ENCODE measurements at places on chromosomes 7 and 10.

- DNase-seq = no peak
Measured at GRCh38 chr7:83824214-83824613, 175.3 kb upstream of the SEMA3E start.

- no peak for DNase-seq
Measured at GRCh38 chr7:149334219-149334618, 72.2 kb downstream of the ZNF783 start.

DNA sequence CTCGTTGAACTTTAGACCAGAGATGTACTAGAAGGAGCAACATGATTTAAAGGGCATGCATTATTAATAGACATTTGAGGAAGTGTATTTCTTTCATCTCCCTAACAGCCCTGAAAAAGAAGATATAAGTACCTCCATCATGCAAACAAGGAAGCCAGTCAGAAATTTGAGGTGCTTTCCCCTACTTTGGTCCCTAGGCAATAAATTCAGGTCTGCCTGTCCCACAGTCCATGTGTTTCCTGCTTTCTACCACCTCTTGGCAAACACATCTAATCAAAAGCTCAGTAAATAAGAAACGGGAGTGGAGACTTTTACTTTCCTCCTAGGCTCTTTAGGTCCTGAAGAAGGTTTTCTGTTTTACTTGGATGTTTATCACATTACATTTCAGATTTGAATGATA, 5.2 kb upstream of the SEMA3C start:
- DNase-seq = no peak

GRCh38 chr7:76074306-76074971, 26.5 kb downstream of the MDH2 start:
- DNase-seq = no peak

GRCh38 chr10:13969118-13969791, 361.5 kb downstream of the FRMD4A start:
- DNase-seq = no peak

DNA sequence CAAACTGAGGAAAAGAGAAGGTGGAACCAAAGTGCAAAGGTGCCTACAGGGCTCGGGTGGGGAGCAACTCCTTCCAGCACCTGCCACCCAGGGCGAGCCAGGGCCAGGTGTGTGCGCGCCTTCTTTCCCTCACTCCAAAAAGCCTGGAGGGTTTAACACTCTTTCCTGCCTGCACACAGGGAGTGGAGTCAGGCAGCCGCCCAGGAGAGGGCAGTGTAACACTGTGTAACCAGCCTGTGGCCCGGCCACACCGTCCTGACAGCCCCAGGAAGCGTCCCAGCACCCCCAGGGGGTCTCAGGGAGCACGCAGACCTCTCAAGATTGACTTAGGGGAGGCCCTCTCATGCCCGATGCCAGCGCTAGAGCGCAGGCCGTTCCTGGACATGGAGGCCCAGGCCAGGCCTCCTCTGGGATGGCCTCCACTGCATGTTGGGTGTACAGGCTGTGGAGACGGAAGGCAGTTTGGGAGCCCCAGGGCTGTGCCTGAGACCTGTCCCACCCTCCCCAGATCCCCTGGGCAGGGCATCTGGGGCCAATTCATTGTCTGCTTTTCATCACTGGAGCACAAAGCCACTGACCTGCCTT, 13.4 kb downstream of the BRI3 start:
- no peak for DNase-seq

GRCh38 chr7:43585562-43585961, 2.7 kb downstream of the STK17A start:
- no peak for DNase-seq

- DNase-seq = no peak
Measured at GRCh38 chr7:143938379-143939243, 3.6 kb downstream of the OR2F2 start.

GRCh38 chr10:77837925-77838595, 88.5 kb downstream of the DLG5 start:
- DNase-seq = no peak

DNA sequence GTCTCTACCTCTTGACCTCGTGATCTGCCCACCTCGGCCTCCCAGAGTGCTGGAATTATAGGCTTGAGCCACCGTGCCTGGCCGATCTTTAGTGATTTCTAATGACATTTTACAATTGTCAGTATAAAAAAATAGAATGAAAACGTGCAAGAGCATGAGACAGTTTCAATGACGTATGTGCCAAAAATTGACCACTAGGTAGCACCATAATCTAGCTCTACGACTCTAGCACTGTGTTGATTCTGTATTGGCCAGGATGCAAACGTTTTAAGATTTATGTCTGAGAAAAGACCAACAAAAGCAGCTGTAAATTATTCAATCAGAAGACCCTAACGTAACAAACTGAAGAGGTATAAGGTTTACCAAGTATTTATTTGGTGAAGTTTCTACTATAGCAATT, 25.4 kb upstream of the EXOC6 start:
- DNase-seq = no peak

- no peak for DNase-seq
Measured at GRCh38 chr10:22932626-22933370, 4.9 kb downstream of the ARMC3 start.

DNA sequence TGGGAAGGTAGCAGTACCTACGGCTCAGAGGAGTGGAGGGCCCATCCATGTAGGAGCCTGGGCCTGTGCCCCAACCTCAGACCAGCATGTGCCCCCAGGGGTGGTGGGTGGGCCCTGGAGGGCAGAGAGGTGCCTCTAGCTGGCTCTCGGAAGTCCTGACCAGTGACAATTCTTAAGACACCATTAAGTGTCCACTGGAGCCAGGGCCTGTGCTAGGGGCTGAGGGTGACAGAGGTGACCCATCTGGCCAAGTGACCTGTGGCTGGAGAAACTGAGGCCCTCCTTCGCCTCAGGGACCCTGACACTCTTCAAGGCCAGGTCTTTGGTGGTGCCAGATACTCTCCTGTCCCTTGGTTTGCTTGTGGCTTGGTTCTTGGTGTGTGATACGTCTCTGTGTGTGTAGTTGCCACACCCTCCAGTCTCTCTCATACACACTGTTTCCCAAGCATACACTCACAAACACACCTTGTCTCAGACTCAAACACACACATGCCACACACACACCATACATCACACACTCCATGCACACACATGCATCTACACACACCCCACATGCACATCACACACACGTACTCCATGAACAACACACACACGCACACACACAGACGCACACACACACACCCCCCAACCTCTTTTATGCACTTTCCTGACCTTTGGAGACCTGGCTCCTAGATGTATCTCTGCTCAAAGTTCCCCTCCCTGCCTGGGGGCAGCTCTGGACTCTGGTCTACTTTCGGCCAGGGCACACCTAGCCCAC, 897 bp upstream of the RAMP3 start:
- DNase-seq = no peak

DNA sequence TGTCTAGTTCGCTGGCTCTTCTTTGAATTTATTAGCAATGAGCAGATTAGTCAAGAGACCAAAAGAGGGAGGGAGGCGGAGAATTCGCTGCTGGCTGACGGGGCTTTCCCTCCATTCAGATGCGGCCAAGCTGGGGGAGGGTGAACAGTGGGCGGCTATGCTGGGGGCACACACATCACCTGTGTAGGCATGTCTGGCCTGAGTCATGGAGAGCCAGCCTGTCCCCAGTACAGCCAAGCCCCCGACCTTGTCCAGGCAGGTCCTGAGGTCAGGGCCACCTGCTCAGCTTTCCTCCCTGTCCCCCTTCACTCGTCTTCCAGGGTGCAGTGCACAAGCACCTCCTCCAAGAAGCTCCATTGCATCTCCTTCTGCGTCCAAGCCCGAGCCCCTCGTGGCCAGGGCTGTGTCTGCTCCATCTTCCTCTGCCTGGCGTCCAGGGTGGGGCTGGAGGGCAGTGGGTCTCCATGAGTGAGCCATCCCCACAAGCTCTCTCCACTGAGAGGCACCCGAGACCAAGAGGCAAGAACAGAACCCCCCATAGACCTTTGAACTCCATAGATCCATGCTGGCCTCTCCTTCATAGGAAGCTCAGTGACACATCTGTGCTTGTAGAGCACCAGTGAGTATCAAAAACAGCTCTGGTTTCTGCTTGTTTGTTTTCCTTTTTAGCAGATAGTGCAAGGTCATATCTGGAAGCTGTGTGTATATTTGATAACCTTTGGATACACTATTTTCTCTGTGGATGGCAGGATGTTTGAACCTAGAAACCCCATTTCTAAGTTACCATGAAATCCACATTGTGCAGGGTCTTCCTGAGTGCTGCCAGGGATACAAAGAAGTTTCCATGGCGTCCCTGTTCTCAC, 1.9 kb upstream of the DEPP1 start:
- DNase-seq = no peak

DNA sequence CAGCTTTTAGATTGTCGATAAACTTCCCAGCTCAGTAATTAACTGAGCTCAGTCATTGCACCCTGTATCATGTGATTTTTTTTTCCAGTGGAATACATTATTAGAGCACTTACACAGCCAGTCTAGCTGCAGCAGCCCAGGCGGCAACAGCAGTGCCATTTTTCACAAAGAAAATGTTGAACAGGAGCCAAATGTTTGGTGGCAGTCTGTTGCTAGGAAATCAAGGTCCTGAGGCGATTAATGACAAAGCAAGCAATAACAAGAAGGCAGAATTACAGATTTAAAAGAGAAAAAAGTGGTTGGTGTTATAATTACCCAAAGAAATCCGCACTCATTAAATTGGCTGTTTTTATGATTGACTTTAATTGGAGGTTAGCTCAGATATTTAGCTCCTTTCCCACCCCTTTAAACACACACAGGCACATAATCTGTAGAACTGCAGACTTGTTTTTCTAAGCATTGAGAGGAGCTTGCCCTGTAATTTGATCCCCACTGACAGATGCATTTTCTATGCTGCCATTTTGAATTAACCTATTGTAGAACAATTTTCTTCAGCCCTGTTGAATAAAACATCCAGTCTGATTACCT, 267.4 kb downstream of the ADK start:
- DNase-seq = no peak

GRCh38 chr10:15482156-15482555, 111.1 kb upstream of the FAM171A1 start:
- DNase-seq = no peak

DNA sequence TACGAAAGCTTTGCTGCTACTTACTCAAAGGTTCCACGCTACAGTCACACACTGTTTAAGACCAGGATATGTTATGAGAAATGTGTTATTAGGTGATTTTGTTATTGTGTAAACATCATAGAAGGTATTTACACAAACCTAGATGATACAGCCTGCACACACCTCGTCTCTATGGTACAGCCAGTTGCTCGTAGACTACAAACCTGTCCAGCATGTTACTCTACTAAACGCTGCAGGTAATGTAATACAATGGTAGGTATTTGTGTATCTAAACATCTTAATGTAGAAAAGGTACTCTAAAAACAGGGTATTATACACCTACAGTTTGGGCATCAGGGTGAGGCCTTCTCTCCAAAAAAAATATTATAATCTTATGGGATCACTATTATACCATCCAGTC, 181.2 kb downstream of the MYOF start:
- DNase-seq = no peak

GRCh38 chr7:41763626-41764025, 60.7 kb upstream of the INHBA start:
- no peak for DNase-seq

DNA sequence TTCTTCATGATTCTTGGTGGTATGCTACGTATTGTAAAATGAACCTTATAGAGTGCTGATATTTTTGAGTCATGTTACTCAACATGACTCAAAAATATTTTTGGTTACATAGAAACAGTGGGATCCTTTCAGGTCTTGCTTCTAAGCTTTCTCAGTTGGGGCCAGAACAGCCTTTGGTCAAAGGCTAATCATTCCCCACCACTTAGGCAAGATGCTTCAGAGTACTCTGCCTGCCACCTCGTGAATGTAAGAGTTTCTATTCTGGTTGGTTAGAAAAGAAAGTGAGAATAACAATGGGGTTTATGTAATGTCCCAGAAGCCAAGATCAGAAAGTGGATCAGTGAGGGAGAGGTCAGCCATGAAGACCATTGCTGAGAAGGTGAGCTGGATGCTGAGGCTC, 327.8 kb downstream of the TCERG1L start:
- no peak for DNase-seq

- DNase-seq = no peak
Measured at GRCh38 chr7:111853201-111853990, 291.1 kb upstream of the IMMP2L start.

DNA sequence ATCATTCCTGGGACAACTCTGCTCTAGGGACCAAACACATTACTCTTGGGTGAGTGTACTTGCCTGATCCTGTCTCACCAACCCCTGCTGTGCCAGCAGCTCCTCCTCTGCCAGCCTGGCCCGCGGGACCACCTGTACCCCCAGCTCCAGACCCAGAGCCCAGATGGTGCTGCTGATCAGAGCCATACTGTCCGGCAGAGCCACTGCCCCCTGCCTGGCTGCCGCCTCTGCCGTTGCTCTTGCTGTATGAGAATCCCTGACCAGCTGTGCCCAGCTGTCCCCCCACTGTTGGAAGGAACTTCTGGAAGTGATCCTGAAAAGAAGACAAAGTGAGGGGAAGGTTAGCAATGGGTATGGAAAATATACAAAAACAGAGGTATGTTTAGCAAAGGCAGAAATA, 6.9 kb downstream of the MYOZ1 start:
- DNase-seq = no peak

DNA sequence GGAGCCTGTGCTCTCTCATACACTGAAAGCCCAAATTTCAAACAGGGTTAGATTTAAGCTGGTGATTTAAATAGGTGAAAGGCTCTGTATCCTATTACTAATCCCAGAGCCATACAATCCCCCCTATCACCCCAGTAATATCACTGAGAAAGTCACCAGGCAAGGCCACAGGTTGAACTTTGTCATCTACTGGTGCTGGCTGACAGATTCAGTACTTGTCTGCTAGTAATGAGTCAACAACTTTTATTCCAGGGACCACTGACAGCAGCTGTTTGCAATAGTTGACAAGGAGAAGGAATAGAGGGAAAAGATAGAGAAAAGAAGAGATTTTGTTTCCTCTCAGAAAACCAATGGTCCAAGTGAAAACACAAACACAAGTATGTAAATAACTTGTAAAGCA, 10.4 kb downstream of the ASB15 start:
- DNase-seq = no peak

GRCh38 chr7:36943591-36944435, 219.5 kb upstream of the AOAH start:
- DNase-seq = no peak

GRCh38 chr10:24697080-24697479, 26.6 kb downstream of the ARHGAP21 start:
- no peak for DNase-seq

DNA sequence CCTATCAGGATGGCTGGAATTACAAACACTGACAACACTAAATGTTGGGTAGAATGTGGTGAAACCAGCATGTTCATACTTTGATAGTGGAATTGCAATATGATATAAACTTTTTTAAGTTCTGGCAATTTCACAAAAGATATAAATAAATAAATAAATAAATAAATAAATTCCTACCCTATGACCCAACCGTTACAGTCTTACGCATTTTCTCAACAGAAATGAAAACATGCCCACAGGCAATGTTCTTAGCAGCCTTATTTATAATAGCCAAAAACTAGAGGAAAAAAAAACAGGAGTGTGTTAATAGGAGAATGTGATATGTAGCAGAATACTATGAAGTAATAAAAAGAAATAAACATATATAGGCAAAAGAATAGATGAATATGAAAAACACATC, 318.9 kb downstream of the IPMK start:
- DNase-seq = no peak
